ENCODE measurements at places on chromosomes 12 and 14.

- no peak for DNase-seq
Observed at GRCh38 chr12:93300611-93301021, 77.1 kb upstream of the NUDT4 start.

DNA sequence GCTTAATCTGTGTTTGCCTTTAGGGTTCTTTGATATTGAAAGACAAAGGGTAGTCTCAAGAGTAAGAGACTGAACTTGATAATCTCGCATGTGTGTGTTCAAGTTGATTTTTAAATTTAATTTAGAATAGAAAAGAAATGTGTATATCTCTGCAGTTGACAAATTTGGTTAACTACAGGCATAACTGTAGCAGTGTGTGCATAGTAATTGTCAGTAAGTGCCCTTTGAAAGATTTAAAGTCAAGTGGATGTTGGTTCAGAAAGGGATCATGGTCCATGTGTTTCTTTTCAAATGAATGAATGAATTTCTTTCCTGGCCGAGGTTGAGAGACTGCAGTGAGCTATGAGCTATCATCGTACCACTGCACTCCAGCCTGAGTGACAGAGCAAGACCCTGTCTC, 49.9 kb upstream of the DYRK2 start:
- DNase-seq, result no peak

- no peak for DNase-seq
Observed at GRCh38 chr14:91146661-91147060, 32.8 kb downstream of the DGLUCY start.

DNA sequence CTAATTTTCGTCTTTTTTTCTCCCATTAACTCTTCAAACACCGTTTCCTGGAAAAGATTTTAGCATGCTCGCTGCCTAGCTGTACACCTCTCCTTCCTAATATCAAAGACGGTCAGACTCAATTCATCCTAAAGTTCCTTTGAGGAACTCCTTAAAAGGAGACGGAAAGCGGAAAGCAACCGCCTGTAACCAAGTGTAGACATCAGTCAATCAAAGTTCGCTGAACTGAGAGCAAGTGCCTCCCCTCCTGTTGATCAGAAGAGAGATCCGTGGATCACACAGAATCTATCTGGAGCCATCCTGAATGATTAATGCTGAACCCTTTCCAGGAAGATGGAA, 412 bp upstream of the TEP1 start:
- peak; percentile 13 for DNase-seq

DNA sequence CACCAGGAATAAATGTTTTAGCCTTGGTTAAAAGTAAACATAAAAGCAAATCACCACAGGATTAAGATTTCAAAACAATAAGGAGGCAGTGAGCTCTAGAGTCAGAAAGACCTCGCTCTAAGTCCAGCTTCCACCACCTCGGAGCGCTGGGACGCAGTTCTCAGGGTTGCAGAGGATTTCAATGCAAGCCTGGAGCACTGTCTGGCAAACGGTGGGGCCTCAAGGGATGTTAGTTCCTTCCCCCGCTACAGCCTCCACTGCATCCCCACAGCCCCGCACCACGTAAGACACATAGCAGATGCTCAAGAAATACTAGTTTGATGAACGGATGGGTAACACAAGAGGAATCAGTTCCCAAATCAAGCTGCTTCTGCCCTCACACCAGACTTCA, 39.3 kb upstream of the TMCC3 start:
- no peak for DNase-seq

DNA sequence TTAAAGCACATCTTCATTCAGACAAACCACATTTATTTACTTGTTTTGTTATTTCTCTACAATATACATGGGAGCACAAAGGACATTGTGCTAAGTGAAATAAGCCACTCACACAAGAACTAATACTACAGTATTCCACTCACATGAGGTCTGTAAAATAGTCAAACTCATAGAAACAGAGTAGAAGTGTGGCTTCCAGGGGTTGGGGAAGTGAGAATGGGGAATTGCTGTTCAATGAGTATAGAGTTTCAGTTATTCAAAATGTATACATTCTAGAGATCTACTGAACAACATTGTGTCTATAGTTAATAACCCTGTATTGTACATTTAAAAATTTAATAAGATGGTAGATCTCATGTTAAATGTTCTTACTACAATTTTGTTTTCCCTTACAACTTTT, 88.8 kb downstream of the ATXN7L3B start:
- DNase-seq, result no peak

DNA sequence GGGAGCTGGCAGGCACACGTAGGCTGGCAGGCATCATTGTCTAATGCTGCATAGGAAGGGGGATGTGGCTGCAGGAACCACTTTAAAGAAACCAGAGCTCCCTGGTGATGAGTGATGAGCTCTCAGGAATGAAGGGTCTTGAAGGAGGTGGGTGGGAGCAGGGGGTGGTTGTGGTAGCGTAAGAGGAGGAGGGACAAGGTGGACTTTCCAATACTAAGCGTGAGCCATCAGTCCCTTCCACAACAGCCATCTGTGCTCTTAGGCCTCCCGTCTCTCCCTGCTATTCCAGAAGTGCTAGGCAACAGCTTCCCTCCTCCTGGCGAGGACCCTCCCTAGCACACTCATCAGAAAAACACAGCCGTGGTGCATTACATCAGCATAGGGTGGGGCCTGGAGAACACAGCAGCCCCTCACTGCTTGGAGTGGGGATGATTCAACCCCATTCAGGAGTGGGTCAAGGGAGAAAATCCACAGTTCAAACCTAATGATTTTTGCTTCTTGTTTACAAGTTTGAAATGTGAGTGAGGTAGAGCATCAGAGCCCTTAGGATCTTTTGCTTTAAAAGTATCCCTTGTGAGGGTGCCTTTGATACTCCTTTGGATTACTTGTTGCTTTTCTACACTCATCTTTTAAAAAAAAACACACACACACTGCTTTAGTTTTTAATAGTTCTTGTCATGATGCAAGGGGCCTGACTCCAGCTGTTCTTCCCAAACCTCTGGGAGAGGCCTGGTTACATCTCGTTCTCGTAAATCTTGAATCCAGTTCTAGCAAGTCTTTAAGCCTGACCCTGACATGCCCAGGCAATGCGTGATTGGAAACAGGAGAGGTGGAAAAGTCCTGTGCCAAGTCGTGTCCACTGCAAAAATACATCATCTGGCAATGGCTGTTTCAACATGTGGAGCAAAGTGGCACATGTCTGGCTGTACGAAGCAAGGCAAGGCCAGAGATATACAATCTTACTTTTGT, 356.4 kb upstream of the DDHD1 start:
- DNase-seq, result no peak

- no peak for DNase-seq
Observed at GRCh38 chr12:89789862-89790261, 81.2 kb upstream of the ATP2B1 start.

DNA sequence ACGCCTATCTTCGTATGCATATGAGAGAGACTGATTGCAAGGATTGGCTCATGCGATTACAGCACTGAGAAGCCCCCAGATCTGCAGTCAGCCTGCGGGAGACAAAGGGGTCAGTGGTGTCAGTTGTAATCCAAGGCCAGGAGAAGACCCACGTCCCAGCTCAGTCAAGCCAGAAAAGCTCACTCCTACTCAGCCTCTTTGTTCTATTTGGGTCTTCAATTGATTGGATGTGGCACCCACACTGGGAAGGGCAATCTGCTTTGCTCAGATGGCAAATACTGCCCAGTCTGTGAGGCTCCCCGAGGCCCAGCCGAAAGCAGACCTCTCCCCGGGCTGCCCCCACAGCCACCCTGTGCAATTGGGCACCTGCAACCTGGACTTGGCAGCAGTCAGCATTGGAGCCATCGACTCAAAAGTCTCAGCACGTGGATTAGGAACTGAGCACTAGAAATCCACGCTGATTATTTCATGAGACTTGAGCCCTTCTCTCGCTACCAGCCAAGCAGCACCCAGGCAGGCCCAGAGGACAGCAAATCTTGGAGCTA, 39.6 kb upstream of the TMEM179 start:
- DNase-seq, result no peak

DNA sequence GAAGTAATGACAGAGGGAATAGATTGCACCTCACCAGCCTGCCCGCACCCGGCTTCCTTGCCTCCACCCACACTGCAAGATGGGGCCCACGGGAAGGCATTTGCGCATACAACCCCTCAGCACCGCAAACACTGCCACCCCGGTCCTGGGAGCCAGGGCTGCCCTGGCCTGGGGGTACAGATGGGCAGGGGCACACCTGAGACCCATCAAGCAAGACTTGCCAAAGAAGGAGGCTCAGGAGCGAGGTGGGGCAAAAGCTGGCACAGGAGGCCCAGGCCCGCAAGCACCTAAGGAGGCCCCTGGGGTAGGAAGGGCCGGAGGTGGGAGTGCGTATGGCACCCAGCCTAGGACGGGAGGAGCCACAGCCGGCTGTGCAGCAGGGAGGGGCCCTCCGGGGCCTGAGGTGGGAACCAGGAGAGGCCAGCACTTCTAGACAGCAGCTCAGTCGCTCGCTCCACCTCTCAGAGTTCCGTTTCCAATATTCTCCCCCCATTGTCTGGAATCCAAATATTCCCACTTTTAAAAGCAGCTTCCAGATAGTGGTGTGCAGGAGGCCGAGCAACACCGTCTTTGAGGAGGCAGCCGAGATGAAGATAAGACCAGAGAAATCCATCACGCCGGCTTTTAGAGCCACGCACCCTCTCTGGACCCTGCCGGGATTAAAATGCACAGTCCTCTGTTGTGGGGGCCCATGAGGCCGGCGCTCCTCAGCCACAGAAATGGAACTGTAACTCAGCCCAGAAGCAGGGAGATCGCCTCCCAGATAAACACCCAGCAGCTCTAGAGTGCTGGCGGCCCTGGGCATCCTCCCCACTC, 12.2 kb upstream of the C14orf180 start:
- no peak for DNase-seq

- no peak for DNase-seq
Observed at GRCh38 chr12:29880987-29881386, 97.2 kb upstream of the TMTC1 start.

GRCh38 chr12:55713721-55714120, 2.1 kb upstream of the BLOC1S1 start:
- DNase-seq, result no peak

GRCh38 chr14:100645196-100645981, 58.2 kb upstream of the BEGAIN start:
- DNase-seq, result peak; percentile 88

DNA sequence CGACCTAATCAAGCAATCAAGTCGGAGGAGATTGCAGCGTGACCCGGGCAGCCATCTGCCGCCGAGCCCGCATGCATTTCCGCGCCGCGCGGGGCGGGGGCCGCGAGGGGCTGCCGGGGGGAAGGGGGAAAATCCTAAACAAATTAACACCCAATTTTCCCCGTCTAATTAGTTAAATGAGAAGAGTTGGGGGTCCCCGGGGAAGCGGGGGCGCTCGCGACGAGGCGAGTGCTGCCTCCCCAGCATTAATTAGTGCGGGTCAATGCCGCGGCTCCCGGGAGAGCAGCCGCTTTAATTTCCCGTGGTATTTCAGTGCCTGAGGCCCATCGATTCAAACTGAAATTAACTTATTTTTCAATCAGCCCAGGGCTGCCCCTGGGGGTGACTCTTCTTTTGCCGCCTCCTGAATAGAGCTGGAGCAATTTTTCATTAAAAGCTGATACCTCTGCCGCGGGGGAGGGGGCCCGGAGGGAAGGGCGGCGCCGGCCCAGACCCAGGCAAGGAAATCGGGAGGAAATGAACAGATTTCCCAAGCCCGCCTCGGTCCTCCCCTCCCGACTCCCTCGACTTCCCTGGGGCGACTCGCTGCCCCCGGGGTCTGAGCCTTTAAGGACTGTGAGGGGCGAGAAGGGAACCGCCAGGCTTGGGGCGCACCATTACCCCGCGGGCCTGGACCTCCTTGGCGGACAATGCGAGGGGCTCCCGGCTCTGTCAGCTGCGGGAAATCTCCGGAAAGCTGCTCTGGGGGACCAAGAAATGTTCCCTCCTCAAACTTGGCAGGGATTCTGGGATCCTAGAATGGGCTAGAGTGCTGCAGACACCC, 18.9 kb downstream of the VSX2 start:
- DNase-seq, result no peak

DNA sequence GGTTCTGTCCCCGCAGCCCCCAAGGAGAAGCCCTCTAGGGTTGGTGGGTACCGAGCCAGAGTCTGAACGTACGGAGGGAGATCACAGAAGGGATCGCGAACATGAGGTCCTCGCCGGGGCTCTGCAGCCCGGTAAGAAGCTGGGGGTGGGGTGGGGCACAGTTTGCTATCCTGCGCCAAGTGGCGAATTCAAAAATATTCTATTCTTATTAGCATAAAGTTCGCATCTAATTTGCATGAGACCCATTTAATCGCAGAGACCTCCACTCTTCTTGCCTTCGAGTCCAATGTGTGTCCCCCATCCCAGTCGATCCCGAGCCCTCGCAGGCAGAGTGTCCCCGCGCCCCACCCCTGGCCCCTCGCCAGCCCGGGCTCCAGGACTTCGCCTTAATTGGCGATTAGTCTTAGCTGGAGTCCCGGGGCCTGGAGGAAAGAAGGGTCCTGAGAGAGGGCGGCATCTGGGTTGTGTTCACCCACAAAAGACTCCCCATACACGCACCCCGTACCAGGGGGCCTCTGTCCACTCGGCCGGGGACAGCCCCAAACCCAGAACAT, 604 bp upstream of the ARHGEF25 start:
- DNase-seq, result no peak

GRCh38 chr12:116896411-116896924, 14.3 kb upstream of the FBXW8 start:
- no peak for DNase-seq

DNA sequence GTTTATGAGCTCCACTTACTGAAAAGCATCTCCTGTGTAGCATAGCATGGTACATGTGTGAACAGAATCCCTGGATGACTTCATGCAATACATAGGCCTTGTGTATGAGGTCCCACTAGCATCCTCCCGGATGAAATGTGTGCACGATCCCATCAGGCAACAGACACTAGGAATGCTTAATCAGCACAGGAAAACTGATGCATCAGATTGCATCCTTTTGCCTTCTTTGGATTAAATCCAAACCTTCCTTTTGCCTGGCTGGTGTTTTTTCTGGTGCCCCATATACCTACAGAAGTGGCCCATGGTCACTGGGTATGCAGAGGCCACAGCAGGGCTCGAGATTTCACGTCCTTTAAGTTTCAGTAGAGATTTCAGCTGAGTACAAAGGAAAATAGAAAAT, 120.9 kb upstream of the COCH start:
- no peak for DNase-seq

DNA sequence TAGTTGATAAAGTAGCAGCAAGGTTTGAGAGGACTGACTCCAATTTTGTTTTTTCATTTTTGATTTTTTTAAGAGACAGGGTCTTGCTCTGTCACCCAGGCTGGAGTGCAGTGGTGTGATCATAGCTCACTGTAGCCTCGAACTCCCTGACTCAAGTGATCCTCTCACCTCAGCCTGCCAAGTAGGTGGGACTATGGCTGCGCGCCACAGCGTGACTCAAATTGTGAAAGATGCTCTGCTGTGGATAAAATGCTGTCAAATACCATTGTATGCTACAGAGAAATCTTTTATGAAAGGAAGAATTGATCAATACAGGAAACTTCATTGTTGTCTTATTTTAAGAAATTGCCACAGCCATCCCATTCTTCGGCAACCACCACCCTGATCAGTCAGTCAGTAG, 48.3 kb downstream of the SCN8A start:
- no peak for DNase-seq

GRCh38 chr12:128879898-128880764, 26.9 kb downstream of the GLT1D1 start:
- DNase-seq, result no peak

- DNase-seq, result no peak
Observed at GRCh38 chr12:1890119-1890703, 28.2 kb downstream of the CACNA2D4 start.
